ENCODE measurements at places on chromosomes 3 and 15.
A peak's percentile ranks its signal among the peaks of the same experiment; 100 is the strongest.

GRCh38 chr15:50418041-50418583 is 6.1 kb upstream of the USP8 start:
- DNase-seq = no peak

- no peak for DNase-seq
Observed at GRCh38 chr3:49841806-49842205, 14.6 kb downstream of the TRAIP start.

- DNase-seq = no peak
Observed at GRCh38 chr3:108209579-108209978, 12.6 kb downstream of the IFT57 start.

GRCh38 chr3:38646630-38647029 is 2.9 kb downstream of the SCN5A start:
- no peak for DNase-seq

DNA sequence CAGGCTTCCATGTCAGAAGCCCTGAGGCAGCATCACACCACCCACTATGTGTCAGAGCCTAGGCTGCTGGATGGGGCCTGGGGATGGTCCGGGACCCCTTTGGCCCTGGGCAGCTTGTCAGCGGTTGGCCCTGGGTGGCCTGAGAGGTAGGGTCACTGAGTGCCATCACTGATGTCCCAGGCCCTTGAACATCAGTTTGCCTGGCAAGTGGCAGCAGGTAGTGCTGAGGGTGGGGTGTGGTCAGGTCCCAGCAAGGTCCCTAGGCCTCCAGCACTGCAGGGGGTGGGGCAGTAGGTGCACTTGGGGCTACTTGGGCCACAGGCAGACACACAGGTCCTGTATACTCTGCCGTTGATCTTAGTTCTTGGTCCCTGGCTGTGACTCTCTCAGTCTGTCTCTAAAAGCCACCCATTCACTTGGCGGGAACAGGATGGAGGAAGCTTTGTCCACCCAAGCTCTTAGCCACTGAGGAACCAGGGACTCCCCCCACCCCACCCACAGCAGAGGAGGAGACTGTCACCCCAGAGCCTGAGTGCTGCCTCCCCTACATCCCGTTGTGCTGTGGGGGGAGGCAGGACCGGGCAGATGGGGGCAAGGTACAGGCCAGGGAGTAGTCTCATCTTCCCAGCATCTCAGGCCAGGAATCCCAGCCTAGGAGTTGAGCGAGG is 5.8 kb downstream of the GNAI2 start:
- DNase-seq = no peak

DNA sequence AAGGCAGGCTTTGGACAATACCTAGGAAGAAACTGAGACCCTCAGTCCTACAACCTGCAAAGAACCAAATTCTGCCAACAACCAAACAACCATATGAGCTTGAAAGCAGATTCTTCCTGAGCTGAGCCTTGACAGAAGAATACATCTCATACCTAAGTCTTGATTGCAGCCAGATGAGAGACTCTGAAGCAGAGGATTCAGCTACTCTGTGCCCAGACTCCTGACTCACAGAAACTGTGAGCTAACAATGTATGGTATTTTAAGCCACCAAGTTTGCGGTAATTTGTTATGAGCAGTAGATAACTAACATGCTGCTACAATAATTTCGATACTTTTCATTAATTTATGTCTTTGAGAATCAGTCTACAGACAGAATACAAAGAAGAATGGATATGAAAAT is 325.1 kb upstream of the CBLB start:
- no peak for DNase-seq

DNA sequence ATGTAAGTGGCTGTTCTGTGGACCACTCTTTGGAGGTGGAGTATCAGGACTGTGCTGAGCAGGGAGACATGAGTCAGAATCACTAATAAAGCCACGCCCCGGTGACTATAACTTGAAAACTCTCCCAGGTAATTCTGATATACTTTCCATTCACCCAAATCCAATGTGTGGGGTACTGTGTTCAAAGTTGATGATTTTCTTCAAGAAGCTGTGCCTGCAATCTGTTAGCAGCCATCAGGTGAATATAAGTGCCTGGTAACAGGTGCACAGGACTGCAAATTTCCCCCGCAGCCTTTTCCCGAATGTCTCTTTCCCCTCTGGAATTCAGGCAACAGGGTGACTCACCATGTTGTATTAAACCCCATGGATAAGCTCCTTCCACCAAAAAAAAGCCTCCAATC is 17.0 kb downstream of the MAGI1 start:
- DNase-seq = no peak

GRCh38 chr3:51382076-51382745 is 2.9 kb upstream of the MANF start:
- DNase-seq = peak; percentile 26

GRCh38 chr15:58731756-58732535 is 17.6 kb downstream of the ADAM10 start:
- DNase-seq = no peak

- DNase-seq = no peak
Observed at GRCh38 chr15:23860290-23861245, 173.5 kb upstream of the NDN start.

GRCh38 chr3:158572766-158573060 is 1.7 kb downstream of the MLF1 start:
- DNase-seq = no peak

- DNase-seq = no peak
Observed at GRCh38 chr3:54168451-54168850, 46.1 kb downstream of the CACNA2D3 start.

DNA sequence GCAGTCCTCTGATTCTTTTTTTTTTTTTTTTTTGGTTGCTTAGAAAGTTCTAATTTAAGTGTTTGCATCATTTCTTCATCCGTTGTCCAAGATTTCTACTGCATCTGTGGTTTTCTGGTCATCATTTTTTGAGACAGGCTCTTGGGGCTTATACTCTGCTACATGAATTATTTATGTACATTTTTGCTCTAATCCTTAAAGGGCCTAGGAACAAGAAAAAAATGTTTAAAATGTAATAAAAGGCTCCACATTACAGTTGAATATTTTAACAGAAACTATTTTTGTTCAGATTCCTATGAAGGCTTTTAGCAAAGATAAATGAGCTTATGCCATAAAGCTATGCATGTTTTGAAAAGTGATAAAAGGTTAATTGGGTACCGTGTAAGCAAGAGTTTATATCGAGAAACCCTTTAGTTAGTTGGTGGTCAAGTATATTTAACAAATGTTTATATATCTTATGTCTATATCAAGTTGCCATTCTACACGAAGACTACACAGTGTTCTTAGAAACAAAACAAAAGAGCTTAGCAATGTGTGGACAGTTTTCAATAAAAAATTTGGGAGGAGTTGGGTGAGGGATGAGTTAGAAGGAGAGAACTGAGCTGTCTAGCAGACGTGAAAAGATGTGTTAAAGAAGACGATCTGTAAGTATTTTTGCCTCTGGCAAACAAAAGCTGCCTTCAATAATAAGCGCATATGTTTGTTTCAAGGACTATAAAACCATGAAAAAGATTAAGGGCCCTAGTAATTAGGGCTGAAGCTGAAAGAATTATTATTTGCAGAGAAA is 563.6 kb upstream of the NAALADL2 start:
- DNase-seq = no peak

GRCh38 chr3:37824954-37825328 is 36.7 kb upstream of the CTDSPL start:
- no peak for DNase-seq

DNA sequence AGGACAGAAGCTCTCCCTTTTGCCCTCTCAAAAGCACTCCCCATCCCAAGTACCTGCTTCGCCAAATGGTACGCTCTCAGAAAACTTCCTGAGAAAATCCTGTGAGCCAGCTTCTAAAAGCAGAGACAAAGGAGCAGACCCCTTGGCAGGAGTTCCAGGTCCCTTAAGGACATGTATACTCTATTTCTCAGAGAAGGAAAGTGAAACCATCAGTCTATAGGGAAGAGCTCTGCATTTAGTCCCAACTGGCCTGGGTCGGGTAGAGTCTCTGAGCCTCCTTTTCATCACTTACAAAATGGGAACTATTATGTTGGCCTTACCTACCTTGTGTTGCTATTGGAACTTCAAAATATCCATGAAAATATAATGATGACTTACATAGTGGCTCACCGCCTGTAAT is 19.7 kb downstream of the DAPK2 start:
- no peak for DNase-seq
